Foreskin melanocyte (primary cell): ENCODE measurements at places on chromosomes 2 and 18.

GRCh38 chr18:77178559-77178958 is 46.0 kb upstream of the MBP start:
- no peak for DNase-seq

GRCh38 chr2:69827796-69828540 is 1.5 kb upstream of the GMCL1 start:
- no peak for DNase-seq

GRCh38 chr2:240165661-240166060 is 25.2 kb upstream of the OTOS start:
- no peak for DNase-seq

DNA sequence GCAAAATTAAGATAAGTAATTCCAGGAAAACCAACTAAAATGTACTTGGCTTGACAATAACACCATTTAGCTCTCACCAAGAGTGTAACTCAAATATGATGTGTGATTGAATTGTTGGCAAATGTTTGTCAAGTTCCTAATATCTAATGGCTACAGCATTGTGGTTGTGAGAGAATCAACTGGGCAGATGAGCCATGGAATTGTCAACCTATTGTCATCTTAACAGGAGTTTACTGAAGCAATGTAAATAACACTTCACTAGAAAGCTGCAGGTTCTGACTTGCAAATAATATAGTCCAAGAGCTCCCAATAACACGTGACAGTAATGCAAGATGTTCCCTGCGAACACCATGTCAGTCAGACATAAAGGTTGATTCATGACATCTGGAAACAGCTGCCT is 495.2 kb upstream of the MEIS1 start:
- no peak for DNase-seq

DNA sequence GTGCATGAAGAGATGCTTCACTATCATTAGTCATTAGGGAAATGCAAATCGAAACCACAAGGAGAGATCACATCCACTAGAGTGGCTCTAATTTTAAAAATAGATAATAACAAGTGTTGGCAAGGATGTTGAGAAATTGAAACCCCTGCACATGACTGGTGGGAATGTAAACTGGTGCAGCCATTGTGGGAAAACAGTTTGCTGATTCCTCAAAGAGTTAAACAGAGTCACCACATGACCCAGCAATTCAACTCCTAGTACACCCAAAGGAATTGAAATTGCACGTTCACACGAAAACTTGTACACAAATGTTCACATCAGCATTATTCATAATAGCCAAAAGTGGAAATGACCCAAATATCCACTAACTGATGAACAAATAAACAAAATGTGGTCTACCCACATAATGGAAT is 179.5 kb downstream of the BCL2 start:
- DNase-seq, result no peak

DNA sequence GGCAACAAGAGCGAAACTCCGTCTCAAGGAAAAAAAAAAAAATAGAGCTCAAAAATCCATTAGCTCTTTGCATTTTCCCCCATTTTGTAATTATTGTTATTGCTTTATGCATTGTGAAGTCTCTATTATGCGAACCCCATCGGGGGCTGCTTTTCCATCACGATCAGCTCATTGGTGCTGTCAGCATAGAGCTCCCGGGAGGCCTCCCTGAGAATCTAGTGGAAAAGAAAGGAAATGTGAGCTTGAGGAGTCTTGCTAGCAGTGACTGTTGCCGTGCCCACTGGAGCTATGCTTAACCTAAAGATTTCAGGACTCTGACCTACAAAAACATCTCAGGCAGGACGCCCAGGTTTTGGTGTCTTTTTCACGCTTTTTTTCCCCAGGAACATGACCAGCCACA is 102.6 kb upstream of the NDUFV2 start:
- DNase-seq, result no peak

GRCh38 chr2:14255135-14255820 is 377.2 kb upstream of the LRATD1 start:
- no peak for DNase-seq

- no peak for DNase-seq
Observed at GRCh38 chr2:199101487-199101886, 356.3 kb downstream of the SATB2 start.

- DNase-seq, result no peak
Observed at GRCh38 chr2:10028988-10029874, 14.1 kb upstream of the KLF11 start.

- no peak for DNase-seq
Observed at GRCh38 chr2:232448304-232448690, 7.7 kb upstream of the ALPI start.

DNA sequence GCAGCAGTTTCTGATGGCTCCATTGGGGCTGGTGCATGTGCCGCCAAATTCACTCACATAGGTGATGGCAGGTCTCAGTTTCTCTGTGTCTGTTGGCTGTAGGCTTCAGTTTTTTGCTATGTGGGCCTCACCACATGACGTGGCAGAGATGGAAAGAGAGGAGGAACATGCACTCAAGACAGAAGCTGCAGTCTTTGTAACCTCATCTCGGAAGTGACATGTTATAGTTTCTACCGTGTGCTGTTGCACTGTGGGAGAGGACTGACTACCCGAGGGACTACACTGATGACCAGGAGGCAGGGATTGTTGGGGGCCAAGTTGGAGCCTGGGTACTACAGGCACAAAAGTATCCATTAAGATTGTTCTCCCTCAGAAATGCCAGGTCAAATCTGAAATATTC is 9.2 kb upstream of the CNRIP1 start:
- DNase-seq, result no peak

DNA sequence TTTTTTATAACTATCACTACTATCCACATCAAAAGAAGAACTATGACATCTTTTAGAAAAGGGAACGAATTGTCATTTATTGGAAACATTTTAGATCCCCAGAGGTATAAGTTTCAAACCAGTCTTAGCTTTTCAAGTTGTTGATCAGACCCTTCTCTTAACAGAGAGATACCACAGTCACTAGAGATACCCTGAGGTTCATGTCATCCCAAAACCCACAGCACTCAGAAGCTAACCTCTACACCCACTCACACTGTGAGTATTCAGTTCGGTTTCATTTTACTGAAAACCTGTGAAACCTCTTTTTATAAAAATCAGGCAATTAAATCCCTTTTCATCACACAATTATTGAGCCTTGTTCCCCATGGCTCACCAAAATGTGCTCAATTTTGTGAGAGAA is 156.2 kb downstream of the DTNA start:
- DNase-seq, result no peak

DNA sequence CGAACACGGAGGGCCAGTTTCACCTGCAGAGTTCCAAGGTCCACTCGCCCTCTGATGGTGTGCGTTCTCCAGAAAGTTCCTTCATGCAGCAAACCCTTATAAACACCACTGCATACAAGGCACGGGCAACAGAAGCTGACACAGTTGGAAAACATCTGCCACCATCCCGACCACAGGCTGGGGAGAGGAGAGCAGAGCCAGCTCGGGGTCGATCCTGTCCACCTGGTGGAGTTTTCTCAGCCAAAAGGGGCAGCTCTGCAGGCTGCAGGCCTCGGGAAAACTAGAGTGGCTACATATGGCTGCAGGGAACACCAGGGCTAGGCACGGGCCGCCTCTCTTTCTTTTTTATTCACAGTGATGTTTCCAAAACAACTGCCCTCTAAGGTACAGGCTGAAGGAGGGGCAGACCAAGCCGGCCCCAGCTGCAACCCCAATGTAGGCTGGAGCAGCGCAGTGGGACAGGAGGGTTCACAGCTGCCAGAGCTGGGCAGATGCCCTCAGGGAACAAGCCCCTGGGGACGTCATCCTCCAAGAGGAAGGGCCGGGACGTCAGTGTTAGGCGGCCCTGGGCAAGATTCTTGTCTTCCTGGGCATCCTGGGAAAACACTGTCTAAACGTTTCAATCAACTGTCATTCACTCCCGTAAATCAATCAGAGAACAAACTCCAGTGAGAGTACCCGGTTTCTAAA is 274.7 kb downstream of the TWIST2 start:
- no peak for DNase-seq

GRCh38 chr2:42193722-42194187 is 24.6 kb downstream of the EML4 start:
- DNase-seq, result no peak

GRCh38 chr2:142545036-142545435 is 332.4 kb upstream of the KYNU start:
- no peak for DNase-seq

DNA sequence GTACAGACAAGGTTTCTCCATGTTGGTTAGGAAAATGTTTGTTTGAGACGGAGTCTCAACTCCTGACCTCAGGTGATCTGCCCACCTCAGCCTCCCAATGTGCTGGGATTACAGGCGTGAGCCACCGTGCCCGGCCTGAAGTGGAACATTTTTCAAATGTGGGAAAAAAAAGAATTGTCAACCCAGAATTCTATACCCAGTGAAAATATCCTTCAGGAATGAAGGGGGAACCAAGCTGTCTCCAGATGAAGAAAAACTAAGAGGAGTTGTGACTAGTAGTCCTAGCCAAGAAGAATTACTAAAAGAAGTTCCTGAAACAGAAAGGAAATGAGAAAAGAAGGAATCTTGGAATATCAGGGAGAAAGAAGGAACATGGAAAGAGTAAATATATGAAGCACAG is 25.7 kb downstream of the RAPGEF4 start:
- no peak for DNase-seq

DNA sequence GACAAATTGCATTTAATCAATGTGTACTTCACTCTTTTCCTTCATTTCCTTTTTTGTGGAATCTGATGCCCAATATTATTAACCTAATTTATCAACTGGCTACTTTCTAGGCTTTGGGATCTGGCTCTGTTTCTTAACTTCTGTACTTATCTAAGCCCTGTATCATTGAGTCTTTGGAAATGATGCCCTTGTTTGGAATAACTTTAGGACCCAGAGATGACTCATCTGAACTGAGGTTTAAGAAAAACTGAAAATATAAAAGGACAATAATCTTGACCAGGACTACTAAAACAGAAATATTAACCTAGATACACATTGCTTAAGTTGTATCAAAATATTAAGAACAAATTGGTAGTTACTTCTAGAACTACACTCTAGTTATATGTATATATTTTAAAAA is 600.8 kb downstream of the CPS1 start:
- no peak for DNase-seq

- no peak for DNase-seq
Observed at GRCh38 chr2:41774011-41774605, 273.7 kb upstream of the PKDCC start.

DNA sequence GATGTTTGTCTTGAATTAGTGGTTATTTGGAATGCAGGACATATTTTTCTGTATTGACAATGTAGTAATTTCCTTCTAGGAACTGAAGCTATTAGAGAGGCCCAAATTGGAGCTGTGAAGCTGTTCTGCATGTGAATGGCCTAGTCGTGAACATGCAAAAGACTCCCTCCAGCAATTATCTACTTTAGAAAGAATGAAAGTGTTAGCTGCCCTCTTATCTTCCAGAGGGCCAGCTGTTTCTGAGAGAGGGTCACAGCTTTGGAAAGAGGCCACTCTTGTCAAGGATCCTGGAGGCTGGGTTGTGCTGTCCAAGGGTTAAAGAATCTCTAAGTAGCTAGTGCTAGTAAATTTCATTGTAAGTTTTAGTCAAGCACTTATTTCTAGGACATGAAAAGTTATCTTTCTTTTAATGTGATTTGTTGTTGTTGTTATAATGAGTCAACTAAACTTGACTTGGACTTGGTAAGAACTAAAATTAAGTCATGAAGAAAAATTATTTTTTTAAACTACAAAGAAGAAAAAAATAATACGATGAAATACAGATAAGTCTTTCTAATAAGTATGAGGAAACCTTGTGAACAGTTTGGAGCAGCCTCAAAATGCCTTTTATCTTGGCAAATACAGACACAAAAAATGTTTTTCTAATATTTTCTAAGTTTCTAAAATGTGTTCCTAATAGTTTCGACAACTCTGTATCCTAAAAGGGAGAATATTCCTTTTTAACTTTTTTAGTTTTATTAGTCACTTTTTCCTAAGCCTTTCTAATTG is 36.8 kb downstream of the DPP4 start:
- DNase-seq, result no peak

DNA sequence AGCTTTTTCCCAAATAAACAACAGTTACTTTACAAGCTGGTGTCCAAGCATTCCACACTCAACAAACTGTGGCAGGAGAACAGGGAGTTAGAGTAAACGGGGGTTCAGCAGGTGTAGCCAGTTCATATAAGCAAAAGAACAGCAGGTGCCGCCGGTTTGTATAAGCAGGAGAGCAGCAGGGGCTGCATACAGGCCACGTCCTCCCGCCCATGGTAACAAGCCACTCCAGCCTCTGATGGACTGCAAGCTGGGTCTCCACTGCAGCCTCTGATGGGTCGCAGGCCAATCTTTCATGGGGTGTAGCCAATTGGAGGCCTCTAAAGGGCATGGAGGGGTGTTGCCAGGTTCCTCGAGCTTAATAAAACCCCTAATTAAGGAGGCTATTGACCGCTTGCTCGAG is 189.3 kb downstream of the ANKRD30B start:
- no peak for DNase-seq

- no peak for DNase-seq
Observed at GRCh38 chr2:215811409-215812345, 201.7 kb downstream of the MREG start.
